ENCODE measurements at places on chromosomes 1 and 21.

DNA sequence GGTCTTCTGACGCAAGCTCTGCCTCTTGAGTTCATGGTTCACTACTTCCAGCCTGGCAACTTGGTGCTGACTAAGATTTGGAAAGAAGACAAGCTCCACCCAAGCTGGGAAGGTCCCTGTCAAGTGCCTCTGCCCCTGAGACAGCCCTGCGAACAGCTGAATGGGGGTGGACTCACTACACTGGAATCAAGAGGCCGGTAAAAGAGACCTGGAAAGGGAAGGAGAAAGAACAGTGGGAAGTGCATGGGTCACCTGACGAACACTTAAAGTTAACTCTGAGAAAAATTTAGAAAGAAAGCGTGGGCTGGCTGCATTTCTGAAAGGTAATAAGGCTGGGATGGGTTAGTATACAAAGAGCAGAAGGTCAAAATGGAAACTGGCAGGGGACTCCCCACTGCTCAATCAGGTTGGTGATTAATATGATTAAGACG lies 26.1 kb upstream of the ZNF496 start:
- DNase-seq: no peak

DNA sequence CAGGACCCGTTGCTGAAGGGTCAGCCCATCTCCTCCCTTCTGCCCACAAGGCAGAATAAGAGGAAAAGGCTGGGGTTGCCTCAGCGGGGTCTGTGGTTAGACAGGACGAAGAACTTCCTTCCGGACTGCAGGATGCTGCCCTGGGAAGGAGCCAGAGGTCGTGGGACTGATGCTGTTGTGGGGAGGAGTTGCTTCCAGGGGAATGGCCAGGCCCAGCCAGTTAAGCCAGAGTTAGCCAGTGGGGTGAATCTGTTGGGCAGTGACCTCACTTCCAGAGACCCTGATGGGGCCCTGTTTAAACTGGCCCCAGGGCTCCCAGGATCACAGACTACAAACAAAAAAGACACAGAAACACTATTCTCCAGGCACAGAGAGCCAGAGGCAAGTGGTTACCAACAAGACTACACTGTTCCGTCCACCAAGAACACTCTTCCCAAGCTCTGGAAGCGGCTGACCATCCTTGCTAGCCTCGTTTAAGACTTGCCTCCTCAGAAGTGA lies 13.0 kb downstream of the FAM229A start:
- no peak for DNase-seq

GRCh38 chr21:30234050-30234449 lies 18.2 kb upstream of the CLDN8 start:
- DNase-seq: no peak

DNA sequence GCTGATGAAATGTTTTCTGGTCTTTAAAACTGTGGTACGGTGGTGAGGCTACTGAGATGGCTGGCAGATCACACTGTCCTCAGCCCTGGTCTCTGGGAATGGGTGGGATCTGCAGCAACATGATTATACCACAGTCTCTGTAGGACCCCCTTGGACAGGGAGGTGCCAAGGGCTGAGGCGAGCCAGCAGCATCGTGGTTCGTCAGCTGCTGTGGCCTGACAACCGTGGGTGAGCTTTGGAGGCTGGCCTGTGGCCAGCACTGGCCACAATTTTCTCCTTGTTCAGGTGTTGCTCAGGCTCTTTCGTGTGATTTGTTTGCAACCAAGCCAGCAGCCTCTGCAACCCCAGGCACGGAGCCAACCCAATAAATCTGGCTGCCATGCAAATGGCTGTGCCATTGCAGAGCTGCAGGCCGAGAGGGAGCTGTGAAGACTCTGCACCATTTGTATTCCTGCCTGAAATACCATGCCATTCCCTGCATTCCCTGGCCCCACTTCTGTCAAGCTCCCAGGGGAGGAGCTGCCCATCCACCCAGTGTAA lies 70.9 kb downstream of the PCP4 start:
- no peak for DNase-seq

DNA sequence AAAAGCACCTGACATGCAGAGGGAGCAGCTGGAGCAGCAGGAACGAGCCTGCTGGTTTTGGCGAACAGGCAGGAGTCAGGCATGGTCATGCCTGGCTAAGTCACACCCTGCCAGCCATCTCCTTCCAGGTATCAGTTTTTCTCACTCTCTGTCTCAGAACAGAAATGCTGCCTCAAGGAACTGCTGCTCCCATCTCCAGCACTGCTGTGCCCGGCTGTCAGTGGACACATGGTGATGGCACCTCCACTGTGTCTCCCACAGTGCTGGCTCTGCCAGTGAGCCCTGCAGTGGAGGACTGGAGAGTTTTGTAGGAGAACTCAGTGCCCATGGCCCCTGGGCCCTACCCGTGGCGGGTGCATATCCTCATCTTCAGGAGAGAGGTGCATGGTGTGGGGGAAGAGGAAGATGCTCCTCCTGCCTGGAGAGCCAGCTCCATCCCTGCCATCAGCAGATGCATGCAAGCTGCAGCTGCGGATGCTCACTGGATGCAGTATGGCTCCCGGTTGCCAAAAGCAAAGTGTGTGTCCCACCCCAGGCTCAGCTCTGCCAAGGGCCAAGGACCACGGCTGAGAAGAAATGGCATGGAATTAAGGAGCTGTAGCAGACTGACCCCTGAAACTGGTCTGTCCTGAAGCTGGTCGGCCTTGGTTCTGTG lies 114.7 kb downstream of the GRIK3 start:
- DNase-seq: no peak

GRCh38 chr1:113245252-113245651 lies 145.1 kb upstream of the MAGI3 start:
- no peak for DNase-seq

DNA sequence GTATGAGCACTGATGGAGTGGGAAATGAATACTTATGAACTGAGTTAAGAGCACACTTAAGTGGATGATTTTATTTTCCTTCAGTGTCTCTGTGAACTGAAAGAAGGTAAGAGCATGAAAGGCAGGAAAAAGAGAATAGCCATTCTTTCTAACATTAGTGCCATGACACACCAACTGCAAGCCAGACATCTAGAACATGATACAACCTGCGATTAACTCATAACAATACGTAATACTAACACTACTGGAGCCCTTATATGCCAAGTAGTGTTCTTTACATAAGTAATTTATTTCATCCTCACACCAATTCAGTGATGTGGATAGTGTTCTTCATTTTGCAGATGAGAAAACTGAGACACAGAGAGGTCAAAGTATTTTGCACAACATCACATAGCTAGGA lies 56.7 kb downstream of the PRRX1 start:
- DNase-seq: no peak

GRCh38 chr1:170593173-170594011 lies 61.4 kb downstream of the GORAB start:
- DNase-seq: no peak

GRCh38 chr1:31568895-31569595 lies 7.3 kb upstream of the TINAGL1 start:
- DNase-seq: no peak

DNA sequence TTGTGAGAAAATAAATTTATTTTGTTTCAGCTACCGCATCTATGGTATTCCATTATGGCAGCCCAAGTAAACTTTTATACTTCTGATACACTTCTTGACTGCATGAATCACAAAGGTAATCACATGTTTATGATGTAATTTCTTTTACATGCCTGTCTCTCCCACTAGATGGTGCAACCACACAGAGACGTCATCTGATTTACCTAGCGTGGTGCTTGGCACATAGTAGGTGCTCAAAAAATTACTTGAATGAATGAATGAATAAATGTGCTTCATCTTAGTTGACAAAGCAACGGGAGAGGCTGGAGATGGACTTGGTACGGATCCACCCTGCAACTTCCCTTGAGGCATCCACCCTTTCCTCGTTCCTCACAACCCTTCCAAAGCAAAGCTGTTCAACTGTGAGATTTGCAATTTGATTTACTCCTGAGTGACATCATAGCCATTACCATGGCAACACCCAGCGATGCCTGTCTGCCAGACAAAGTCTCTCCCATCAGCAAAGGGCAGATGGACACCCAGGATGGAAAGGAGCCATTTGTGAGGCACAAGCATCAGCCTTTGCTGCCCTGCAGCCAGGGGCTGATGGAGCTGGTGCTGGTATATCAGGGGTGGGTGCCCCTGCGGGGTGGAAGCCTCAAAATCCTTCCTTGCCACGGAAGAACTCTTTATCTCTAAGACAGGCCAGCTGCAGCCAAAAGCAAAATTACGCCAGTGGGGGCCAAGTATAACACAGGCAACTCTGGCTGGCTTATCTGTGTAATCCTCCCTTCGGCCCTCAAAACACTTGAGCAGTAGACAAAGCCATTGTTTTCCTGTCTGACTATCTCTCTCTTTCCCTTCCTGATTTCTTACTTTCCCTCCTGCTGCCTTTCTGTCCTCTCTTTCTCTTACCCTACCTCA lies 18.9 kb upstream of the VWA5B1 start:
- DNase-seq: peak; percentile 72

GRCh38 chr1:64895500-64895899 lies 70.8 kb downstream of the JAK1 start:
- DNase-seq: no peak

All from eye (tissue), 1 donor.